CD4-positive, alpha-beta T cell treated with Interleukin-4 for 4 hours (primary cell): ENCODE measurements at places on chromosomes 16 and 17.

GRCh38 chr17:55413825-55414489 lies 7.7 kb downstream of the MMD start:
- peak; percentile 5 for DNase-seq

DNA sequence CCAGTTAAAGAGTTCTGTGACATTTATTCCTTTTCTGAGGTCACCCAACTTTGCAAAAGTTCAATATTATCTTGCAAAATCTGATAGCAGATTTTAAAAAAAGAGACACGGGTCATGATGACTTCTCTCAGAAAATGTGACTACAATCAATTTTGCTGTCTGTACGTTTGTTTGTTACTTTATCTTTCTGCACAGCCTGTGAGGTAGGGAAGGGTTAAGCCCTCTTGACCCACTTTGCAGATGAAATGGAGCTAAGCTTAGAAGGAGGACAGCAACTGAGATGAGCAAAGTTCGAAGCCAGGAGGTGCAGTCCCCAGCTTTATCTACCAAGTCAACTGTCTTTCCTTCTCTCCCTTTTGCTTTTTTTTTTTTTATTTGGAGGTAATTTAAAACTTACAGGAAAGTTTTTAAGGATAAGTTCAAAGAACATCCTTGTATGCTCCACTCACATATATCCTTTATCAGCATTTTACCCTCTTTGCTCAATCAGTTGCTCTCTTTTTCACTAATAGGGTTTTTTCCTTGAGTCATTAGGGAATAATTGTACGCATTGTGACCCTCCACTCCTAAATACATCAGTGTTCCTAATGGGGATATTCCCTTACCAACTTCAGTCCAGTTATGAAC lies 86.8 kb downstream of the MSI2 start:
- DNase-seq, result no peak

- DNase-seq, result no peak
Measured at GRCh38 chr16:7086822-7087616, 245.6 kb upstream of the RBFOX1 start.

DNA sequence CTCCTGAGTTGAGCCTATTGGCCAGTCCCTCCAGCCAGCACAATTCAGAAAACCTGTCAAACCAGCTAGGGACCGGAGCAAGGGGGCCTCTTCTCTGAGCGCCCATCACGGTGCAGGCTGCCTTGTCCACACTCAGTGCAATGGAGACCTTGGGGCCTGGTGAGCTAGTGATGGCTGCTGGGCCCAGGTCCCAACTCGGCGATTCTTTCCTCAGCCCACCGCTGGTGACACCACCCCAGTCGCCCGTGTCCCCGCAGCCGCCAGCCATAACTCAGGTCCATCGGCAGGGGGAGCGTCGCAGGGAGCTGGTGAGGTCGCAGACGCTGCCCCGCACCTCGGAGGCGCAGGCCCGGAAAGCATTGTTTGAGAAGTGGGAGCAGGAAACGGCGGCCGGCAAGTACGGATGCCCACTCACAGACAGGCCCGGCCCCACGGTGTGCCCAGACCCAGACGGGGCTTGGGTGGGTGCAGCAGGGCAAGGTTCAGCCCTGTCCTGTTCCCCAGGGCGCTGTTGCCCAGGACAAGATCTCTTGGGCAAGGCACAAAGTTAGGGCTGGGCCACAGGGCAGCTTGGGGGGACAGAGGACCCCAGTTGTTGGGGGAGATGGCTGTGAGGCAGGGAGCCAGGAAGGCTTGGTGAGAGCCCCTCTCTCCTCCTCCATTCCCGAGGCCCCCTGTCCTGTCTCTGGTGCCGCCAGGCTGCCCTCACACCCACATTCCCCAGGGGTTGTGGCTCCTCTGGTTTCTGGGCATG lies 10.8 kb downstream of the SMTNL2 start:
- peak; percentile 3 for DNase-seq

DNA sequence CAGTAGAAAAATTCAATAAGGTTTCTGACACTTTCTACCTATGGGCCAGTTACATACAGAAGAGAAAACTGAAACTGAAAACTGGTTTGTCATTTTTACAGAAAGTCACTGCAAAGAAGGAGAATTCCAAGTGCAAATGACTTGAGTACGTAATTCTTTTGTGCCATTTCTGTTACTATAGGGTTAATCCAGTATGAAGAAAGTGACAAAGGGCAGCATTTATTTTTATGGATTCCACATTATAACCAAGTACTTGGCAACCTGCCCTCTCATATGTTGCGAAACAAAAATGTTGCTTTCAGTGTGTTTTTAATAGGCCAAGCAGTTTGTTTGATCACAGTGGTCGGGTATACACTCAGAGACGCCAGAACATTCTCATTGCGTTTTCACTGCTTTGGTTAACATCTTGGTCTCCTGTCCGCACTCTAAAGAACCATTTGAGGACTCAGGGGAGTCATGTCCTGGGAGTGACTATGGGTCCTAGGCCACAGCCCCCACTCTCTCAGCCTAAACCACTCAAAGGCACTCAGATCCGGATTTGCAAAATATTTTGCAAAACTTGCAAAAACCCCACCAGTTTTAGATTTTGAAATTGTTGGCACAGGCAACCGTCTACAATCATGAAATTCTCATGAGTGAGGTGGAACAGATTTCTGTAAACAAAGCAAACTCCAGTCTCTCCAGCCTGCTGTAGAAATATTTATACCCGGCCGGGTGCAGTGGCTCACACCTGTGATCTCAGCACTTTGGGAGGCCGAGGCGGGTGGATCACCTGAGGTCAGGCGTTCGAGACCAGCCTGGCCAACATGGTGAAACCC lies 15.4 kb upstream of the HELZ start:
- no peak for DNase-seq

GRCh38 chr17:51132964-51133319 lies 12.3 kb upstream of the SPAG9 start:
- no peak for DNase-seq

GRCh38 chr17:2954898-2955445 lies 108.4 kb downstream of the OR1D5 start:
- DNase-seq, result peak; percentile 49

- no peak for DNase-seq
Measured at GRCh38 chr16:67441907-67442306, 11.0 kb downstream of the HSD11B2 start.

DNA sequence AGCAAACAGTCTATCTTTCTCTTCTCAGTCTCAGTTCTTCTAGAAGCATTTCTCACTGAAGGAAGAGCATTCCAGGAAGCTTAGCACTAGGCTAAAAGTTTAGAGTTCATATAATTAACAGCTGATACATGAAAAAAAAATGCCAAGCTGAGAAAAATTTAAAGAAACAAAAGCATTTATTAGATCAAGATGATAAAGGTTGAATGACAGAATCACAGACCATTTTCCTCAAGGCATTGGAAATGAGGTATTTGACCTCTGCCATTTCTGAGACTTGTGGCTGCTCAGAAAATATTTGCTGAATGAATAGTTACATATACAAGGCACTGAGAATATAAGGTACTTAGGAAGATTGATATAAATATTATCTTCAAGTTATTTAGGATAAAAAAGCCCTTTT lies 901.6 kb upstream of the GOT2 start:
- no peak for DNase-seq

DNA sequence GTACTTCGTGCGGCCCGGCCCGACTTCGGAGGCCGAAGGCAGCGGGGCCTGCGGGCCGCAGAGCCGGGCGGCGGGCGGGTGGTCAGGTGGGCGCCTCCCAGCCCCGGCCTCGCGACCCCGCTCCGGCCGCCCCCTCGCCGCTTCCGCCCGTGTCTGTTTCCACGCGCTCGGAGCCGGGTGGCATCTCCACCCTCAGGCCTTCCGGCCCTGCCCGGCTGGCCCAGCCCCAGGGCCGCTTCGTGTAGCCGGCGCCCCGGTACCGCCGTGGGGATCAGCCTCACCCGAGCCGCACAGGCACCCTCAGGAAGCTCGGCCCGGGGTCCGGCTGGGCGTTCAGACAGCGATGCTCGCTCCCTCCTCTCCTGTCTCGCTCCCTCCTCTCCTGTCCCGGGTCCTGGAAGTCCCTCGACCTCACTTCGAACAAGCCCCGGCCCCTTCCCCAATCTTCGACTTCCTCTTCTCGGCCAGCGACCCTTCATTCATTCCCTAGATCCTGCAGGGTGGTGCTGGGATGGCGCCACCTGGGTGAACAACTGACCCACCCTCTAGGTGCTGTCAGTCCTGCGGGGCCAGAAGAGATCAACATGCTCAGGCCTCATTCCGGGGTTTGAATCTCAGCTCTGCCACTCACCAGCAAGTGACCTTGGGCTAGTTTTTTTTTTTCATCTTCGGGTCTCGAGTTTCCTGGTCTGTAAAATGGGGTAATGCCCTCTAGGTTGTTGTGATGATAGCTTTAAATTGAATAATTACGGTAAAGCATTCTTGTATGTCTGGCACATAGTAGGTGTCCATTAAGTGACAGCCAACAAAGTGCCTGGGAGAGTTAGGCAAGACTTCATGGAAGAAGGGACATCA lies 610 bp downstream of the VPS4A start:
- DNase-seq, result peak; percentile 18

- no peak for DNase-seq
Measured at GRCh38 chr17:45411348-45412105, 21.1 kb downstream of the ARHGAP27 start.

- no peak for DNase-seq
Measured at GRCh38 chr17:1003972-1004768, 7.2 kb downstream of the TIMM22 start.

GRCh38 chr16:1978476-1979120 lies 2.7 kb downstream of the NOXO1 start:
- no peak for DNase-seq

DNA sequence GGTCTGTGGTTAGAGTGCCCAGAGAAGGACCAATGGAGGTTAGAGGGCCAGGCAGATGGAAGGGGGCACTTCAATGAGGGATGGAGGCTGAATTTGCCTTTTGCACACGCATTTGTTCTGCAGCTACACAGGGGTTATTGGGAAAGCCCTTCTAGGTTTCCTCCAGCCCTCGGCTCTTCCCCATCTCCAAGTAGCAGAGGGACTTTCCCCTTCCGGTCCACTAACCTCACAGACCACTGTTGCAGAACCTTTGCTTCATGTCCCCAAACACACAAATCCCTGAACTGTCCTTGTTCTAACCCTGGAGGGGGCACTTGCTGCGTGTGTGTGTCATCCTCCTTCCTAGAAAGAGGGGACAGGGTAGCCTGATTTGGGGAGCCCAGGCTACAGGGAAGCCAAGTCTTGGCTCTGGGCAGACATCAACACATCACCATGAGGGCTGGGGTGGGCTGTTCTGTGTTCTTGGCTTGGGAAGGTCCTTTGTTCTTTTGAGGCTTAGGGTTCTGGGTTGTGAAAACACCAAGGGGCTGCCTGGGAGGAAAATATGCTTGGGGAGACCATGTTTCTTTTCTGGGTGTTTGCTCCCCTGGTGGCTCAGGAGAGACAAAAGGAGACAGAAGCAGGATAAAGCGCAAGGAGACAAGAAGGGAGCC lies 7.3 kb upstream of the NR1D1 start:
- no peak for DNase-seq

- no peak for DNase-seq
Measured at GRCh38 chr16:19841184-19841583, 43.5 kb downstream of the GPRC5B start.

DNA sequence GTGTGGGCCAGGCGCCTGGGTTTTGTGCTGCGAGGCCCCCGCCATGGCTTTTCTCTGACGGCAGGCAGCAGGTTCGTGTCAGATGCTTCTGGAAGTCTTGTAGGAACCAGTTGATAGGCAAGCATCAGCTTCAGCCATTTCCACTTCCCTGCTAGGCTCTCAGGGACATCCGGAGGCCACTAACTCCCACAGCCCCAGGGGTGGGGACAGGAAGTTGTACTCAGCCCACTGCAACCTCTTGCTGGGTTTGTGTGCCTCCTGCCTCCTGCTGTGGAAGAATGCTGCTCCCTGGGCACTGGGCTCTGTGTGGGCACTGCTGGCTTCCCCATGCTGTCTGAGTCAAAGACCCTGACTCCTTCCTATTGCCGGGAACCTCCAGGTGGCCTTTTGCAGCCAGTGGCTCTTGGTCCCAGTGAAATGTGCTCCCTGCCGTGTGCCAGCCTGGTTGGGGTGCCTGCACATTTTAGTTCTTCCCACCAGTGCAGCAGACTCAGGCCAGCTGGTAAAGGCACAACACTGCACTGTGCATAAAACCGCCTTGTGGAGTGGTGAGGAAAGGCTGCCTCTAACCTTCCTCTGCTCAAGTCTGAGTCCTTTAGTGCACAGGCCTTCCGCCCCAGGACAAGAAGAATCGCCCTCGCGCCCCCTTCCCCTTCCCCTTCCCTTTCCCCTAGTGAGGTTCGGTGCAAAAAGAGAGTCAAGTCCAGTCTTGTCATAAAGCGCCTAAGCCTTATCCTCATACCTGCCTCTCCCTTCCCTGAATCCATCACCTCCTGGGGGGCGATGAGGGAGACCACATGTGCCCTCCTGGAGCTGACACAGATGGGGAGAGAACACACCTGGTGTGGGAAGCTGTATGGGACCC lies 16.6 kb downstream of the LDHD start:
- peak; percentile 38 for DNase-seq

DNA sequence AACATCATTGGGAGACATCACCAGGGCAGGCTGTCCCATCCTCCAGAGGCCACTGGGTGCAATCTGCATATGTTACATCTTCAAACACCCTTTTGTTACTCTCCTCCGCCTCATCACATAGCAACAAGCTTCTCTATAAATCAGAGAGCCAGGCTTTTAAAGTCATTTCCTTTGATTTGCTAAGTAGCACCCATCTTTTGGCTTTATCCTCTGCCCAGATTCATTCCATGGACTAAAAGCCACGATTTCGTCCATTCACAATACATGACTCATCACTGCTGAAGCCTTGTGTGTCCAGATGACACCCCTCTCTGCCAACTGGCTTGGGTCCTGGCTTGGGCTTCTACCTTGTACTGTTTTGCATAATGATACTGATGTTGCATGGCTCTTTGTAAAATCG lies 2.0 kb upstream of the KRT38 start:
- DNase-seq, result no peak

GRCh38 chr17:52410781-52411180 lies 252.3 kb upstream of the CA10 start:
- no peak for DNase-seq

GRCh38 chr17:48591255-48592056 lies 1.4 kb upstream of the HOXB3 start:
- no peak for DNase-seq

GRCh38 chr17:20926532-20926931 lies 116.3 kb downstream of the USP22 start:
- DNase-seq, result no peak

GRCh38 chr17:602436-602835 lies 112.2 kb downstream of the VPS53 start:
- no peak for DNase-seq

DNA sequence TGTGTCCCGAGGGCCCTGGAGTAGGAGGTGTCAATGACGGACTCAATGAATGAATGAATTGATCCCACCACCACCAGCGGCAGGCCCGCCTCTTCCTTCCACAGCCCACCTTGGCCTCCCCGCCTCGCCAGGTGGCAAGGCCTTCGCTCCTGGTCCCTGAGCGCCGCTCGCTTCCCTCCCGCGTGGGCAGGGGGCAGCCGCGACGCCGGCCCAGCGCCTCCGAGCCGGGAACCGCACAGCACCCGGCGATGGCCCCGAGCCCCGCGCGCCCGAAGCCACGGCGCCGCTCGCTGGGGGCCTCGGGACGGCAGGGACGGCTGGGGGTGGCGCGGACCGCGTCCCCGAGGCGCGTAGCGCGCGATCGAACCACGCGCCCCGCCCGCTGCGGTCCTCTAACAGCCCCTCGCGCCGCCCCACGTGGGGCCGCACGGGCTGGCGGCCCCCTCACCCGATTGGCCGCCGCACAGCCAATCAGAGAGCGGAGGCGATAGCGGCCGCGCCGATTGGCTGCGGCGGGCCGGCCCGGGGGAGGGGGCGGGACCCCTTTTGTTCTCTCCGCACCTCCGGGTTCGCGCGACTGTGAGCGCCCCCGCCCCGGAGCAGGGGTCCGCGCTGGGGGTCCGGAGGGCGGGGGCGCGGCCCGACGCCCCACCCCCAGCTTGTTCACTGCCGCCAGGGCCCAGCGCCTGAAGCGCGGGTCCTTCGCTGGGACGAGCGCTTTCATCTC lies 31.4 kb downstream of the ACTG1 start:
- DNase-seq, result peak; percentile 44
